Vagina (tissue), 2 donors: ENCODE measurements at places on chromosomes 12 and 14.
A peak's percentile ranks its signal among the peaks of the same experiment; 100 is the strongest.

- no peak for DNase-seq
Observed at GRCh38 chr14:104678901-104679705, 10.3 kb upstream of the INF2 start.

DNA sequence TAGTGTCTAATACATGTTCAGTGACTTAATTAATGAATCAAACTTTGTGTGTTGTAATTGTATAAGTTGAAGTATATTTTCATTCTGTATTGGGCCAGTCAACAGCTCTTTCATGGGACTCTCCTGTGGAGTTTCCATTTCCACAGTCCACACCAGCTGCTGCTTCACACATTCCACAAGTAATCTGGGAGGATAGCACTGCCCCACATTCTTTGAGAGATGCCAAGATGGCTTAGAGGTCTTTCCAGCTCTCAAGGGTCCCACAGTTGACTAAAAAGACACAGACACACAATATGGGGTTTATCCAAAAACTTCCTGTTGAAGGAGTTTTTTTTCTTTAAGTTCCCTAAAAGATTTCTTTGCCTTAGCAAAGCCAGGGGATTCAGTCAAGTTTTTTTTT lies 408.3 kb downstream of the AACS start:
- no peak for DNase-seq

GRCh38 chr14:103362780-103363179 lies 22.4 kb upstream of the MARK3 start:
- no peak for DNase-seq

DNA sequence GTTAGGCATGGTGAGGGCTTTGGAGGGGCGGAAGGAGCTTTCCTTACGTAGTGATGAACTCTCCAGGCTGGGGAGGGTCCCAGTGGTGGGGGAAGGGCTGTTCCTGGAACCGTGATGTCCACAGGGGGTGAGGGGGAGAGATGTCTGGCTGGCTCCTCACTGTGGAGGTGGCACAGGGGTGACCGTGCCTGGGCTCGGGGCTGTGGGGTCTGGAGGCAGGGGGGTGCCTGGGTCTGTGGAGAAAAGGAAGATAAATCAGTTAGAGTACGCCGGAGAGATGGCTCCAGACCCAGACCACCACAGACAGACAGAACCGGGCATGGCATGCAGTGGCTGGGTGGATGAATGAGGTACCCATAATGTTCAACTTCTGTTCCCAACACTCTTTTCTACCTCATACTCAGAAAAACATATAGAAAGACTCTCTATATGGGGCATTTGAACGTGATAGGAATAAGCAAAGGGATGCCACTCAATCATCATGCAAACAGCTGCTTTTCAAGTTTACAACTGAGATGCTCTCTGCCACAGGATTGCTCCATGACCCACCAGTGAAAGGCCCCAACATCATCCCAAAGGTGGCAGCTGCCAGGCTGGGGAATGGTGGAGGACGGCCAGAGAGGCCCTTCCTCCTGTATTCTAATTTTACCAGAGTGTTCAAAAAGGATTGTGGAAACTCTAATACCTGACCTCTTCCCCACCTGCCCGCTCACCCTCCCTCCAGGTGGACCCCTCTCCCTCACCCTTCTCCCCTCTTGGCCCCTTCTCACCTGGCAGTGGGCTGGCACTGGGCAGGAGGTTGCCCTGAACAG lies 5.6 kb downstream of the MYL6 start:
- no peak for DNase-seq

- DNase-seq: no peak
Observed at GRCh38 chr14:58104808-58105207, 47.2 kb downstream of the ARMH4 start.

DNA sequence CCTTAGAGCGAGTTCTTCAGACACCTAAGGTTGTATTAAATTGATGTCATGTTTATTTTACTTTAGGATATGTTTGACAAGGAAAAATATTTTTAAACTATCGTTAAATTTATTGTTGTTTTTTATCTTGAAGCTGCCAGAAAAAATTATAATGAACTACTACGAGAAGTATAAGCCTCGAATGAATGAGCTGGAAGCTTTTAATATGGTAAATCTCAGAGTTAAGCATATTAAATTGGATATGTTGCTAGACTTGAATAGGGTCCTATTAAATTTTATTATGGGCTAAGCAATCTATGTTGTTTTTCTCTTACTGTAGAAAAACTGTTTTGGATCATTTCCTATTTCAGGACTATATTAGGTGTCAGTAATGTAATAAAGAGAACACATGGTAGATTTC lies 118.2 kb downstream of the METTL25 start:
- DNase-seq: no peak

DNA sequence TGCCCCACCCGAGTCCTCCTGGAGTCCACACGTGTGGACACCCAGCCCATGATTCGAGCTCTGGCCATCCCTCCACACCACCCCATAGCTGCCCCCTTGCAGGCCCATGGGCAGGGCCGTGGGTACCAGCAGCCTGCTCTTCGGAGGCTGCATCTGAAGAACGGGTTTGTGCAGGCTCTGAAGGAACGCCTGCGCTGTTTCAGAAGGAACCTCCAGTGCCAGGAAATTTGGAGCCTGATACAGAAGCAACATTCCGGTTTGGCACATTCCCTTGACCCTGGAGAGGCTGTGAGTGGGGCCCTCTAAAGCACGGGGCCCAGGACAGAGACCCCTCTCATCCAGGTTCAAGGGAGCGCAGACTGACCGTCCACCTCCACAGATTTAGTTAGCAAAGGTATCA lies 57.0 kb downstream of the ZNF664 start:
- DNase-seq: no peak

GRCh38 chr12:90519285-90519684 lies 435.7 kb downstream of the CCER1 start:
- DNase-seq: no peak

- no peak for DNase-seq
Observed at GRCh38 chr12:48990552-48990951, 8.6 kb downstream of the DDN start.

DNA sequence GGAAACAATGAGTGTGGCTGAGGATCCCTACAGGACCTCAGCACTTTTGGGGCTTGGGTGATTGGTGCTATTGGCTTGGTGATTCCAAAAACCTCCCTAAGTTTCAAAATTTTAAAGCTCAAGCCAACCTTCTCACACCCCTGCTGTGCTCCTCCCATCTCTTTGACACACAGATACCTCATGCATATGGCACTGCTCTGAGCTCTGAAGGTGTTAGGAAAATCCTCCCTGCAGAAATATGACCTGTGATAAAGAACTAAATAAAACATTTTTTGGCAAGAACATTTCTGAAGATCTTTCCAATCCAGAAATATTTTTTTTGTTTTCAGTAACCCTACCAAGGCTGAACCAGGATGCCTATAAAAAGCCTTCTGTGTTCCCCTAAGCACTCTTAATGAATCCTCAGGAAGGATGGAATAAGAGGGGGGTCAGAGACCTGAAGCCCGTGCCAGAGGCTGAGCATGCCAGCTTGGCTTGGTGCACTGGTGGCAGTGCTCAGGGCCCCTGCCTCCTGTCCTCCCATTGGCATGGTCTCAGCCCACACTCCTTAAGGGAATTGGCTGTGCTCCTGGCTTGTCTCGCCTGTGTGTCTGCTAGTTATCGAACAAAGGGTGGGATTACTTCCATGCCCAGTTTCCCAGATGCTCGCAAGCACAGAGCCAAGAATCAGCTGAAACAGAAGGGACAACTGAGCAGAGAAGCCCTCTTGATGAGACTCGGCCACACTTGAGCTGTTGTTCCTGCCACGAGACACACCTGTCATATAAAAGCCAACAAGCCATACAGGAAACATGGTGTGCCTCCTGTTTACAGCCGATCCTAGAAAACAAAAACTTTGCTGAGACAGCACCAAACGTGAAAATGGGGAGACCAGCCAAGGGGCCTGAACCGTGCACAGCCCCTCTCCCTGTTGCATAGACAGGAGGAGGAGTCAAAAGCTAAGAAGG lies 132.7 kb upstream of the EEA1 start:
- DNase-seq: no peak

- DNase-seq: no peak
Observed at GRCh38 chr12:98744680-98745079, 99.6 kb downstream of the APAF1 start.

- peak; percentile 84 for DNase-seq
Observed at GRCh38 chr12:108638141-108638827, 4.6 kb upstream of the SELPLG start.

- DNase-seq: no peak
Observed at GRCh38 chr14:96482986-96483385, 19.2 kb upstream of the PAPOLA start.

DNA sequence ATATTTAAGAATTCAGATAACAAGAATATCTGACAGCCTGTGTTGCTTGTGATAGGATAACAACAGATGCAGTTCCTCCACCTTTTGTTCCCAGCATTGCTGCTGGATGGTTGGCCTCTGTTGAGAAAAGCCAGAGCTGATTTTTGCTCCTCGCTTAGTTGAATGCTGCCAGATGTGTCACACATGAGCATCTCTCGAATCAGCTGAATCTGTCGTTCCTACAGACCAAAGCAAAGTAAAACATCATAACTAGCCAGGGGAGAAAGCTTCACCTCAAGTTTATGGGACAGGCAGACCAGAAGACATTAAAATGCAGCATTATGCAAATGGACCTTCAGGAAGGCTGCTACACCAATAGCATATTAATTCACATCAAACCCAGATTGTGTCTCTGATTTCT lies 20.1 kb downstream of the RACGAP1 start:
- DNase-seq: no peak

GRCh38 chr12:34290381-34290995 lies 268.2 kb downstream of the ALG10 start:
- DNase-seq: no peak

DNA sequence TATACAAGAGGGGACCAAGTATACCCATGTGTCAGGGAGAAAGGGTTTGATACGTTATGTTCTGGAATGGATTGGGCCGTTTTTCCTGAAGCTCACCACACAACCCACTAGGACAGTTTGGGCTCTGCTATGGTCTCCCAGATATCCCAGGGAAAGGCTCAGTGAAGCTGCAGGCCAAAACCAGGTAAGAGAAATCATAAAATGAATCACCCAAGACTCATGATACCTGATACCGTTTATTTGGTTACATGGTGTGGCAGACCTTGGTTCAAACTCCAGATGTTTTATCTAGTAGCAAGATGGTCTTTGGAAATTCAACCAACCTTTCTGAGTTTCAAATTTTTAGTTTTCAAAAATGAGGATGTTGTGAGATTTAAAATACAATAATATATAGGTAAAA lies 177.6 kb downstream of the C12orf75 start:
- DNase-seq: no peak

GRCh38 chr12:19893514-19893913 lies 454.2 kb downstream of the AEBP2 start:
- DNase-seq: no peak

DNA sequence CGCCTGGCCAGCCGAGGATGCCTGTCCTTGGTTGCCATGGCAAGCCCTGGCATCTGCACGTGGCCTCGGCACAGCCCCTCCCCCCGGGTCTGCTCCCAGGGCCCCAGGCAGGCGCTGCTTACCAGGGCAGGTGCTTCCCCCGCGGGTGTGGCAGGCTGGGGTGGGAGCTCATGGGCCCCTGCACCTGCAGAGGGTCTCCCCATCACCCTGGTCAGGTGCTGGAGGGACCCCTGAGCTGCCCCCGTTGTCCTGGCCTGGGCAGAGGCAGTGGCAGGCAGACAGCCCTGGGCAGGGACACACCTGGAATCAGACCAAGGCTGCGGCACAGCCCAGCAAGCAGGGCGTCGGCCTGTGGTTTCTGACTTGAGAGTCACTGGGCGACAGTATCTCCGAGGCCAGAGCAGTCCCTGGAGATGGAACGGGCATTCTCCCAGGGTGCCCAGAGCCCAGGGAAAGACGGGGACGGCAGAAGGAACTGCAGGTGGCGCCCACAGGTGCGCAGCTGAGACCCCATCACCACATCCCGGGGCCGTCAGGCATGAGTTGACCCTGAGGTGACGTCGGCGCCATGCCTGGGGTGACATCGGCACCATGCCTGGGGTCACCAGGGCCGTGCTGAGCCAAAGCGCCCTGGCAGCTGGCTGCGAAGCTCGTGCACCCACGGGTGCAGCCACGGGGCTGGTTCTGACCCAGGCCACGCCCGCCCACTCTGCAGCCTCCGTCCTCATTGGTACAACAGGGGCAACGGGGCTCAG lies 56.1 kb upstream of the FBRSL1 start:
- no peak for DNase-seq

DNA sequence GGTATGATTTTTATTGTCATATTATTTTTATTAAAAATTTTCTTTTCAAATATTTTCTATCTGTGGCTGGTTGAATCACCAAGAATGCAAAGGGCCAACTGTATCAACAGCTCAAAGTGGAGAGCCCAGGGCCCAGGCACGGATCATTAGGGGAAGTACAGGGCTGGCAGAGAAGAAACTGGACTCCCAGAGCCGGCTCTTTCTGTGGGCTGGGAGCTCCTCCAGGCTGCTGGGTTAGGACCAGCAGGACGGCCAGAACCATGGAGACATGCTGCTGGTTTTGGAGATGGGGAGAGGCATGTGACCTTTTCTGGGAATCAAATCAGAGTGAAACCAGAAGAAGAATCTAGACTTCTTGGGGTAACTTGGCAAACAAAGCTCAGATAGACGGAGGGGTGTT lies 220.5 kb downstream of the CACNA1C start:
- DNase-seq: no peak

DNA sequence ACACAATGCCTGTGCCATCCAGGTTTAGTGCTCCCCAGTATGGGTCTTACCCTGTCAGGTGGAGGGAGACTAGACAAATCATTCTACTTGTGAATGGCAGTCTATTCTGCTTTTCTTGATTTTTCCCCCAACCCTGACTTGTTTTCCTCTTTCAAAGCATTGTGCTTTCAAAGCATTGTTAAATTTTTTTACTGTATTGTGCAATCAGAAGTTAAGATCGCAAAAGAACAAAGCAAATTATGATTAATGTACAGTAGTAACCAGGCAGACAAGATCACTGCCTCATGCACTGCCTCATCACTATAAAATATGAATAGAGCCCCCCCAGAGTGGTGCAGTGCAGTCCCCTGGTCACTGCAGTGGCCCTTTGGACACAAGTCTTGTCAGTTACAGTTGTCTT lies 14.1 kb downstream of the GABARAPL1 start:
- no peak for DNase-seq

GRCh38 chr12:87782838-87783237 lies 246.4 kb downstream of the C12orf50 start:
- no peak for DNase-seq

DNA sequence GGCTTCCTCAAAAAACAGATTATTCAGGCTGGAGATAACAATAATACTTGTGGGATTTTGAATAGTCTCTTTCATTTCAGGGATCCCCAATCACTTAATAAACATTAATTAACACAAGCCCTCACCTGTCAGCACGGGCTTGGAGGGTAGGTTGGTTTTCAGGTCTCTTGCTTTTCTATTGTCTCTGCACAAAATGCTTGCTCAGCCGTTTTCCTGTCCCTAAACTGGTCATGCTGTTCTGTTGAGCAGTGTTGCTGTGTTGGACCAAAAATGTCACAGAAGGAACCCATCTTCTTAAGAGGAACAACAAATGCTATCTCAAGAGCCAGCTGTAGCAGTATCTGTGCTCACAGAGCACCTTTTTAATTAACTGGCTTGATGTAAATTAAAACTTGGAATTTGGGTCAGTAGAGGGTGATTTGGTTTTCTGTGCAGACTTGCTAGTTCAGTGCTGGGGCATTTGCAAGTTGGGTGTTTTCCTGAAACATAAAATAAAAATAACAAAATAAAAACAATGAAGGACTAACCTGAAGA lies 231.8 kb upstream of the CRY1 start:
- DNase-seq: no peak
